ENCODE measurements at places on chromosomes 4 and X.

- DNase-seq = peak; percentile 3
Observed at GRCh38 chr4:88219099-88219498, 60.7 kb upstream of the ABCG2 start.

- DNase-seq = no peak
Observed at GRCh38 chr4:119116925-119117900, 18.4 kb upstream of the MYOZ2 start.

GRCh38 chr4:156558373-156559025 lies 413.1 kb downstream of the PDGFC start:
- no peak for DNase-seq

- DNase-seq = no peak
Observed at GRCh38 chrX:154355094-154355775, 19.2 kb downstream of the FLNA start.

DNA sequence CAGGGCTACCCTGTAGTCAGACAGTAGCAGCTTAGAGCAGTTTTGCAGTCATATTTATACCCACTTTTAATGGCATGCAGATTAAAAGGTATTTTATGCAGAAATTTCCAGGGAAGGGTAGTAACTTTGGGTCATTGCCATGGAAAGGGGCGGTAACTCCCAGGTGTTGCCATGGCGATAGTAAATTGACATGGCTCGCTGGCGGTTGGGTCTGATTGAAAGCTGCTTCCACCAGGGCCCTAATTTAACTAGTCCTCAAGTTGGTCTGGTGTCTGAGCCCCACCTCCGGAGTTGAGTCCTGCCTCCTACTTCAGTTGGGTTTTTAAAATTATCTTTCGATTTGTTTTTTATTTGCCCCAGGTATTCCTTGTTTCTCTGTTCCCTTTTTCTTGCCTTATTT lies 70.1 kb downstream of the NAA11 start:
- no peak for DNase-seq

- no peak for DNase-seq
Observed at GRCh38 chr4:81330018-81330417, 115.0 kb upstream of the PRKG2 start.

DNA sequence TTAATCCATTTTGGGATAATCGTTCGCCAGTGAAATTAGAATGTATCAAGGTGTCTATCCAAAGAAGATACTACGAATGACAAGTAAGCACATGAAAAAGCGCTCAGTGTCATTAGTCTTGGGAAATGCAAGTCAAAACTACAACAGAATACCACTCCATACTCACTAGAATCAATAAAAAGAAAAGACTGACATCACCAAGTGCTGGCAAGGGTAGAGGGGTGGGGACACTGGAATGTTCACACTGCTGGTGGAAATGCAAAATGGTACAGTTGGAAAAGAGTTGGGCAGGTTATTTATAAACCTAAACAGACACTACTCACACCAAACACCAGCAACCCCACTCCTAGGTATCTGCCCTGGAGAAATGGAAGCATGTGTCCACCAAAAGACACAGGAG lies 11.2 kb downstream of the WDR1 start:
- no peak for DNase-seq

DNA sequence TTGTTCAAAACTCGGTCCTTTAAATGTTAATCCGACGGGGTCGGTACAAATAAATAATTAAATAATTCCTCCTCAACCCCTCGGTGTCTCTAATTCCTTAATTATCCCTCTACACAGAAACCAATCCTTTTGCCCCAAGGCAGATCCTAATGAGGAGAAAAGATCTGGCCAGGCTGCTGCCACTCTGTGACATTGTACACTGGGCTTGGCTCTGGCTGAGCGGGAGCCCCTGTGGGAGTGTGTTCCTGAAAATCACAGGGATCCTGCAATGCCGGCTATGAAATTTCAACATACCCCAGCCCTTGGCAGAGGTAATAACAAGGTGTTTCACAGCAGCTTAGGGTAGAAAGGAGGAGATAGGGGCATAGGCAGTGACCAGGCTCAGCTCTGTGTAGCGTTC lies 96.0 kb downstream of the DHRSX start:
- no peak for DNase-seq

- DNase-seq = no peak
Observed at GRCh38 chrX:7154041-7154597, 6.2 kb upstream of the PUDP start.

- DNase-seq = no peak
Observed at GRCh38 chrX:28920153-28920943, 333.1 kb downstream of the IL1RAPL1 start.

DNA sequence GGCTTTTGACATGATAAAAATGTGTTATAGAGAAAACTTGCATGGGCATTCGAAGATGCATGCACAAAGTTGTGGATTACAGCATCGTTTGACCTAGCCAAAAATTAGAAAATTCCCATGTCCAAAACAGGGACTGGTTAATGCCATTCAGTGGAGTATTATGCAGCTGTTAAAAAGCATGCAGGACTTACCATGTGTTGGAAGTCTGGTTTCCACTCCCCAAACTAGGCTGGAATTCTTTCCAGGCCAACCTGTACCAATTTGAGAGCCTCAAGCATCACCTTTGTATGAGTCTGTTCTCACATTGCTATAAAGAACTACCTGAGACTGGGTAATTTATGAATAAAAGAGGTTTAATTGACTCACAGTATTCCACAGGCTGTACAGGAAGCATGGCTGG lies 45.9 kb upstream of the MTM1 start:
- DNase-seq = no peak

DNA sequence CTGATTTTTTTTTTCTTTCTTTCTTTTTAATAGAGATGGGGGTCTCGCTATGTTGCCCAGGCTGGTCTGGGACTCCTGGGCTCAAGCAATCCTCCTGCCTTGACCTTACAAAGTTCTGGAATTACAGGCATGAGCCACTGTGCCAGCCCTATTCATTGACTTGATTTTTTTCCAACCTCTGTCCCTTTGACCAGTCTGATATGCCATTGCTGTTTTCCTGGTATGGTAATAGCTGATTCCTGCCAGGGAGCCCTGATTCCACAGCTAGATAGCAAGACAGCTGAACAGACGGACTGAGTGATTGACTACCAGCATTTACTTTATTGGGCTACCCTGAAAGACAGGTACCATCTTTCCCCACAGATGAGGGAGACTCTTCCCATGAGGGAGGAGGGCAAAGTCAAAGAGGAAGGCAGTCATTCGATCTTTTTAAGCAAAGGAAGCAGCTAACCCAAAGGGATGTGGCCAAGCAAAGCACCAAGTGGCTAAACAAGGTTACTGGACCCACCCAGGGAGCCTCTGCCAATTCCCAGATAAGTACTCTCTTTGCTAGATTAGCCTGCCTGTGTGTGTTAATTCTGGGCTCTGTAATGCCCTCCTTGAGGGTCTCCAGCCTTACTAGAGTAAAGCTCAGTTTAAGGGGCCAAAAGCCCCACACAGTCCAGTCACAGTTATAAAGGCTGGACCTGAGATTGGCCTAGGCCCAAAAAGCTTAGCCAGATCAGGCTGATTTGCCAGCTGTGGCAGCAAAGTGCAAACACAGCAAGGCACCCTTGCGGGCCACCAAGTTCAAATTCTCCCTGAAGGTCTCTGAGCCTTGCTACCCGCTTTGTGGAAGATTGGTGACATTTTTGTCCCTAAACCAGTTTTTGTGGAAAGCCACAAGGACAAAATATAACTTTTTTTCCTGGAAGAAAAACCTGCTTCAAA lies 192.4 kb upstream of the GPC4 start:
- no peak for DNase-seq

- no peak for DNase-seq
Observed at GRCh38 chr4:171118091-171118490, 695.1 kb upstream of the GALNTL6 start.

GRCh38 chr4:24885342-24885741 lies 27.5 kb downstream of the CCDC149 start:
- DNase-seq = no peak

GRCh38 chr4:3612934-3613333 lies 80.7 kb upstream of the LRPAP1 start:
- no peak for DNase-seq

DNA sequence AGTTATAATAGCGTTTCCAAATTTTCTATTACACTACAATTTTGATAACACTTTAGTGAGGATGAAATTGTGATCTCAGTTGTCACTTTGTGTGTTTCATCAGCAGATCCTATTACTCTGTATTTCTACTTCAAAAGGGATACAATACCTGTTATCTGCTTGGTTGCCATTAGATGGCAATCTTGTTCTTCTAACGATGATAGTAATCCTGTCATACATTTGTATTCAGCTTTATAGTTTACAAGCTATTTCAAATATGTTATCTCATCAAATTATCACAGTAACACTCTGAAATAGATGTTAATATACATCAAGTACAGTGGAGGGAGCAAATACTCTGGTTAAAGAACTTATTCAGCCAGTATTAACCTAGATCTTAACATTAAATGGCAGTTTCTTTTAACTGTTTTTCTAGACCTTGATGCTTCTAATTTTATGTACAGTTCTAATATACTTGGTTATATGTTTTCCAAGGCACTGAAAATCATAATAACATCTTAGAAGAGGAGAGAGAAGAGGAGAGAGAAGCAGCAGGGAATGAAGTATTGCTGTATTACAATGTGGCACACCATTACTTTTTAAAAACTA lies 292.0 kb downstream of the CCSER1 start:
- no peak for DNase-seq

DNA sequence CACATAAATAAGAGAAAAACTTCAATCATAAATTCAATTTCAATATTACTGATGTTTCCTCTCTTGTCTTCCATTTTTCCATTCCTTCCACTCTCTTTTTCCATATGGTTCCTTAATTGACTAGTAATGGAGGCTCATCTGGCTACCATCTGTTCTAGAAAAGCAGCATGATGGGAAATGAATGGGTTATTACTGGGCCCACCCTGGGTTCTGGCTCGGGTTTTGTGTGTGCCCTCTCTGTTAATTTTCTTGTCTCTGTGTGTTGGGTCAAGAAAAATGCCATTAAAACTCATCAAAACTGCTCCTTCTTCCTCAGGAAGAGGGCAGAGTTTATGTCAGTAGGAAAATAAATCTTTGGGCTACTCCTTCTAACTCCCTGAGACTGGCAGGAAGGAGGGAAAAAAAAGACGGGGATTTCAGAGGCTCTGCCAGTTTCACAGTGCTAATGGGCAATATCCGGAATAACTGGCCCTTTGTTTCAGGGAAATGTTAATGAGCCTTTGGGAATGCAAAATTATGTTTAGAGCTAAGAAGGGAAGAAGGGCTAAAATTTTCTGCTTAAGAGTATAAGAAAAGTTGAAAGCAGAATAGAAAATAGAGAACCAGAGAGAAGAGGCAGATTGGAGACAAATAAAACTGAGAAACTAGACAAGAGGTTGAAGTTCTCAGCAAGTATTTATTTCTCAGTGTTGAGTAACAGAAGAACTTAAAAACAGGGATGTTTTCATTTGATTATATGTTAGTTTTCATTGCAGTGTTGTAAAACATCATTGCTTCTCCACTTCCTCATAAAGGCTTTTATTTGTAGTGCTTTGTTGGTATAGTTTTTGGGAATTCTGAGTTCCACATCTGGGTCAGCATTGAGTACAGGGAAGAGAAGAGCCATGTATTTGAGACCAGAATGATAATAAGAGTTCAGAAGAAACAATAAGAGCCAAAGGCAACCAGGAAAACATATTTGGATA lies 19.7 kb downstream of the GABRB1 start:
- DNase-seq = no peak

- DNase-seq = no peak
Observed at GRCh38 chr4:19689511-19689910, 562.2 kb upstream of the SLIT2 start.

GRCh38 chr4:56139241-56139827 lies 190.6 kb downstream of the CEP135 start:
- DNase-seq = no peak

DNA sequence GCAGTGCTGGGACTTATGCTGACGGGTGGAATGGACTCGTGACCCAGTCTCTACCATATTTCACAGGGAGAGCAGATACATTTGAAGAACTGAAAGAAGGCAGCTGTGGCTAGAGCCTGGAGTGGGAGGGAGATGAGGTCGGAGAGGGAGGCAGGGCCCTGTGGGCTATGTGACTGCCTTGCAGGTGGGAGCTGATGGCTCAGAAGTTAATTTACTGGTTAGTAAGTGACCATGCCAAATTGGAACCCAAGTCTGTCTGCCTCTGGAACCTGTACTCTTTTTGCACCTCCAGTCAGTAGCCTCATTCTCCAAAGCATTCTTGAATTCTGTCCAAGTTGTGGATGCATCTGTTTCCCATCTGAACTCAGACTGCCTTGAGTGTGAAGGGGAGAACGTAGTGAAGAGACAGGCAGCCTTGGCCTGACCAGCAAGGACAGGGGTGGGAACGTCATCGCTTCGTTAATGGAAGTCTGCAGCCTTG lies 92.3 kb downstream of the REPS2 start:
- no peak for DNase-seq

DNA sequence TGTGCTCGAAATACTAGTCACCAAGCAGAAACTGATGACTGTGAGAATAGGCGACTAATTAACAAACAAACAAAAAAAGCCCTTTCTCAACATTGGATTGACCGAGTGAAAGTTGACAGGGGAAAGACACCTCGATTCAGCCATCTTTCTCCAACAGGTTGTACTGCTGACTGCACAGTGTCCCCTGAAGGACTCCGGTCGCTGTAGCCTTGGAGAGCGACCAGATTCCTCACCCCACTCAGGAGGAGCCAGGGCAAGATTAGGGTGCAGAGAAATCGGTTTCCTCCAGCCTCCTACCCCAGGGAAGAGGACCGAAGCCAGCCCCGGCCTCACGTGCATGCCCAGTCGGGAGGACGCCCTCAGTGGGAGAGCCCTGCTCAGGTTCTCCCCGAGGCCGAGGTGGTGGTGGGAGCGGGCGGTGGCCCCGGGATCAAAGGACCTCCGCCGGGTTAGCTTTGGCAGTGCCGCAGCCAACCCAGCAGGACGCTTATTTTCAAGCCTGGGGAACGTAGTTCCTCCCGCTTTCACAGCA lies 1.1 kb upstream of the RAP1GDS1 start:
- peak; percentile 11 for DNase-seq

- no peak for DNase-seq
Observed at GRCh38 chrX:32126997-32127396, 1055.2 kb upstream of the FTHL17 start.

DNA sequence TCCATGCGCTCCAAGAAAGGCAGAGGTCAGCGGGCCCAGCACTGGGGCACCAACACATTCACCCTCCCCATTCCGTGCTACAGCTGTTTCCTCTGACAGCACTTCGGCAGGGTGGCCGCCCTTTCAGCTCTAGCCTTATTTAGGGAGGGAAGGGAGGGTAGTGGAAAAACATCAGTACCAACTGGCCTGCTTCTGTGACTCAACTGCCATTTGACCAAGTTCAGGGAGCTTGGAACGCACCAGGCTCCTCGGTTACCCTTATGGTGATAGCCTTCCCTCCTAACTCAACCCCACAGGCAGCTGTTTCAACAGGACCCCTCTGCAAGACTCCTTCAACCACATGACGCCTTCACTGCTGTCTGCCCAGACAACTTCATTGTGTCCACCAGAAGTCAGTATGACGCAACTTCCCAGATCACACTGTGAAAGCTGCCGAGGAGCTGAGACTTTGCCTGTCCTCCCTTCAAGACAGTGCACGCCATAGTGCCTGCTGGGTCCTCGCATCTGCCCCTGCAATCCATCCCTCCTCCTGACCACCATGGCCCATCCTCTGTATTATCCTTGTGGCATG lies 132.2 kb downstream of the AFAP1 start:
- DNase-seq = no peak

Measured in activated T-cell treated with anti-CD3 and anti-CD28 coated beads for 4 hours (primary cell).